CD4-positive, alpha-beta T cell treated with Interleukin-17A for 4 hours (primary cell): ENCODE measurements at places on chromosomes 2 and 18.

GRCh38 chr2:26337298-26337697, 8.6 kb upstream of the SELENOI start:
- no peak for DNase-seq

GRCh38 chr2:202797944-202798343, 73.6 kb downstream of the ICA1L start:
- DNase-seq = no peak

- no peak for DNase-seq
These were observed 93.8 kb upstream of the LDAH start for GRCh38 chr2:20916604-20917286.

DNA sequence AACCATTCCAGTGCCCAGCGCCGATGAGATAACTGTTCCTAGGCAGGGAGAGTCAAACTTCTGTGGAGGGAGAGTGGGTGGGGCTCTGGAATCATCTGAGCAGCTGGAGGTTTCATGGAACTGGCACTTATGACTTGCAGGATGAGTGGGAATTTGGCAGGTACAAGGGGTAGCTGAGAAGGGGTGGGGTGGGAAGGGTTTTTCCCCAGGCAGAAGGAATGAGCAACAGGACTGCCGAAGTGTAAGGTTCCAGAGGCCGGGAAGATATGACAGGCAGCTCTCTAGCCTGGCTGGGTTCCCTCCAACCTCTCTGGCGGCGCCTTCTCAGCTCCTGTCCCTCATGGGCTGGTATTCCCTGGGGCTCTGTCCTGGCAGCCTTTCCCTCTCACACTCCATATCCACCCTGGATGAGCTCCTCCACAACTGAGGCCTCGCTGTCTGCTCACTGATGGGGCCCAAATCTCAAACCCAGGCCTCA, 2.5 kb upstream of the TET3 start:
- DNase-seq = no peak

DNA sequence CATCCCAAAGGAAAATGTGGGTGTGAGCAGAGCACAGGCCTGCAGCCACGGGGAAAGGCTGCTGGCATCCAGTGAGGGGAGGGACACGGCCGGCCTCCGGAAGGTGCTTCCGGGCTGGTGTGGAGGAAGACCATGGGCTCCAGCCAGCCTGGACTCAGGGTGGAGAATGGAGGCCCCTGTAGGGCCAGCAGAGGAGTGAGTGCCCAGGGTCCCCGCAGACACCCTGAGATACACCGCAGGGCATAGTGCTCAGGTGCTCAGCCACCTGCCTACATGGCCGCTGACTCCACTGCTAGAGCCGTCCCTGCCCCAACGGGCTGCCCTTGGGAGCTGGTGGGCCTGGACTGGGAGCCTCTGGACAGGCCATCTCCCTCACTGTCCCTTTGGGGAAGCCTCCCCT, 28.5 kb upstream of the SNTG2 start:
- DNase-seq = no peak

DNA sequence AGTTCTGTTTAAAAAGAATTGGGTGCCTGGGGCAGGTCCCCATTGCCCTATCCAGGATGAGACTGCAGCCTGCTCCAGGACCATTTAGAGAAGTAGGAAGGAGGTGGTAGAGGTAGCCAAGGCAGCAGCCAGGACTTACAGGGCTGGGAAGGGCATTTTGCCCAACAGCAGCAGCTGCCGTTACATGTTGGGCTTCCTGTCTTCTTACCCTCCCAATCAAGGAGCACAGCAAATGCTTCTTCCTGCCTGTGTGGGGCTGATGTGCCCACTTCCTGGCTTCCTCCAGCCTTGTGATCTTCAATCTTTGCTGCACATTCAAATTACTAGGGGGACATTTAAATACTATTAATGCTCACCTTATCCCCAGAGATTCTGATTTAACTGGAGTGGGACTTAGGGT, 112.0 kb downstream of the QPCT start:
- peak; percentile 68 for DNase-seq

DNA sequence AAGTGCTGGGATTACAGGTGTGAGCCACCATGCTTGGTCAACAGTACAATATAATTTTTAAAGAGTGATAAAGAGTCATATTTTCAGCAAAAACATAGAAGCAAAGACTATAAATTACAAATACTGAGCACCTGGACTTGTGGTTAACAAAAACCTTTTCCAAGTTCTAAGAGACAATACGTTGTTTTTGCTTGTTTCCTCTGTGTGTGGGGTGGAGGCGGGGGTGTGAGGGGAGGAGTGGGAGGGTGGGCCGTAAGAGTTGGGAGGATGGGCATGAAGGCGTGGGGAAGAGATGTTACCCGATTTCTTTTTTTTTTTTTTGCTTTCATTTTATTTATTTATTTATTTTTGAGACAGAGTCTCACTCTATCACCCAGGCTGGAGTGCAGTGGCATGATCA, 78.0 kb upstream of the WIPF1 start:
- peak; percentile 56 for DNase-seq

DNA sequence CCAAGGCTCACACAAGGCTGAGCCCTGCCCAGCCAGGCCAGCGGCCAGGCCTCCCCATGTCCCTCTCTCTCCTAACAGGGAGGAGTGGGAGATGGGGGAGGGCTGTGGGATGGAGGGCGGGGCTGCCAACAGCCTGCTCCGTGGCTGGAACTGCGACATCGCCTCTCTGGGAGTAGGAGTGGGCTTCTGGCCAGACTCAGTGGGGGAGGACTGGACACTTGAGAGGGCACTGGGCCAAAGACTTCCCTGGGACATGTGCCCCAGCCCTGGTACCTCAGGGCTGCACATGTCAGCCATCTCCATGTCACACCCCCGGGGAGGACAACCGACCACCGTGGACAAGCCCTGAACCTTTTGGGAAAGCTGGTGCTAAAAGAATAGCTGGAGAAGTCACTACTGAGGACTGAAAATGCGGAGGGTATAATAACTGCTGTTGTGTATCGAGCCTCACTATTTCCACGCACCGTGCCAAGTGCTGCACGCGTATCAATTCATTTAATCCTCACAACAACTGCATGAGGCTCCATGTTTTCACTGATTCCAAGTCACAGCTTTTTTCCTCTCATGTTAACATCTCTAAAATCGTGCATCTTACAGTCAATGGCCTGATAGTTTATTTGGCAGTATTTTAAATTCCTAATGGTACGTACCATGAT, 127.3 kb downstream of the MSH2 start:
- no peak for DNase-seq

GRCh38 chr2:40317046-40317445, 134.8 kb downstream of the SLC8A1 start:
- no peak for DNase-seq

DNA sequence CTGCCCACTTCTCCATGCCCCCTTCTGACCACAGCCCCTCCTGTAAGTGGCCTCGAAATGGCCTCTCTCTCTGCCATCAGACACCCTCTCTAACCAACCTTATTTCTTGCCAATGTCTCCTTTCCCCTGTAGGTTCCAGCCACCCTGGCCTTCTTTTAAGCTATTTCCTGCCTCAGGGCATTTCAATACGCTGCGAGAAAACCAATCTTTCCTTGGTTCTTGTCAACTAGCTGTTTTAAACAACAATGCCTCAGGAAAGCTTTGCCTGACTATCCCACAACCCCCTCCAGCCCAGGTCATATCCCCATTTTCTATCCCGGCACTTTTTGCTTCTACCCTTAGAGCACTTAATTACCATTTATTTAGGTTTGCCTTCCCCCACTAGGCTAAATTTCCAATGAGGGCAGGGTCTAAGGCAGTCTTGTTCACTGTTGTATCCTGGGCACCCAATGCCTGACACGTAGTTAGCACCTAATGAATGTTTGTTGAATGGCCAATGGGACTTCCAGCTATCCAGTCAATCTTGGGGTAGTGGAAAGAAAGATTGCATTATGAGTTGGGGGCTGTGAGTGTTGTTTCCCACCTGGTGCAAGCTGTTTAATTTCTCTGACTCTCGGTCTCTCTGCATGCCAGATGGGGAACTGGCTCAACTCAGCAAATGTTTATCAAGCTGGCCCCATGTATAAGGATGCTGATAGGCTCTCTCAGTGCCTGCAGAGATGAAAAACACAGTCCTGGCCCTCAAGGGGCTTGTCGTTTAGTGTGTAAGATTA, 291.2 kb downstream of the SRBD1 start:
- no peak for DNase-seq

GRCh38 chr2:177235855-177236437, 23.4 kb downstream of the HNRNPA3 start:
- no peak for DNase-seq

- DNase-seq = no peak
These were observed 29.9 kb downstream of the CHCHD5 start for GRCh38 chr2:112614201-112614840.

DNA sequence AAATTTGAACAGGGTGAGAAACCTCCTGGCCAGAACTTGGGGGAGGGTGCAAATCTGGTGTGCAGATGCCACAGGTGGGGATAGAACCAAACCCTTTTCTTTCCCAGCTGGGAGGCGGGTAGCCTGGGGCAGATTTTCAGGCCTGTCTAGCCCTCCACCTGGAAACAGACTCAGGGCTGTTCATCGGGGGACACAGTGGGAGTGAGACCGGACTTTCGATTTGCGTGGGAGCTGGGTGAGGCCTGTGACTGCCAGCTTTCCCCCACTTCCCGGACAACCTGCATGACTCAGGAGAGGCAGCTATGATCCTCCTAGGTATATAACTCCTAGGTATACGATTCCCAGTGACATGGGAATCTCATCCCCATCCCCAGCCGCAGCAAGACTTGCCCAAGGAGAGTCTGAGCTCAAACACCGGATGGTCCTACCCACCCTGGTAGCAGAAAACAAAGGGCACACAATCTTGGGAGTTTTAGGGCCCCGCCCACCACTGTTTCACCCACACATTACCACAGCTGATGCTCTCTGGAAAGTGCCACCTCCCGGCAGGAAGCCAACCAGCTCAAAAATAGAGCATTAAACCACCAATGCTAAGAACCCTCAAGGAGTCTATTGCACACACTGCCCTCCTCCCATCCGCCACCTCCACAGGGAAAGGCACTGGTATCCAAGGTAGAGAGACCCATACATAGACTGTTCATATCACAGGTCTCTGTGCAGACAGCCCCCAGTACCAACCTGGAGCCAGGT, 92.5 kb downstream of the BARD1 start:
- no peak for DNase-seq

- no peak for DNase-seq
These were observed 138.3 kb upstream of the SMAD7 start for GRCh38 chr18:49089049-49089448.

GRCh38 chr2:177553176-177553884, 160.8 kb downstream of the AGPS start:
- no peak for DNase-seq

- no peak for DNase-seq
These were observed 1612.6 kb upstream of the CELF4 start for GRCh38 chr18:39178166-39178565.

GRCh38 chr2:133365117-133365516, 203.1 kb downstream of the NCKAP5 start:
- DNase-seq = no peak

DNA sequence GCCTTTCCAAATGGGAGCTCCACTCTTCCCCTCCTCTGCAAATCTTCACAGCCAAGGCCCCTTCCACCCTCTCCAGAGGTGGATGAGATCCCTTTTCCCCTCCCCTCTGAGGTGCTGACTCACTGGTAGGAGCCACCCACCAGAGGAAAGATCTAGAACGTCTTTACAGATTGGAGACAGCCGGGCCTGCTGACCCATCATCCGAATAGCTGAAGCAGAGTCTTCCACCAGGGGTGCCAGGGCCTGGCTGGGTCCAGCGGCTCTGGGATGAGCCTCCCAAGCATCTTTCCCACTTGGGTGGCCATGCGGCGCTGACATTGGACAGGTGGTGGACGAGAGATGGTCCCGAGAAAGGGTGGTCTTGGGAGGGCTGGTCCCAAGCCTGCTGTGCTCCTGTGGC, 9.0 kb downstream of the ERFE start:
- no peak for DNase-seq

GRCh38 chr2:238097988-238098871, 1.9 kb upstream of the ESPNL start:
- peak; percentile 21 for DNase-seq

- DNase-seq = no peak
These were observed 2.1 kb downstream of the SERPINB10 start for GRCh38 chr18:63909870-63910269.

- DNase-seq = peak; percentile 84
These were observed 55.9 kb upstream of the CTLA4 start for GRCh38 chr2:203811491-203812221.

DNA sequence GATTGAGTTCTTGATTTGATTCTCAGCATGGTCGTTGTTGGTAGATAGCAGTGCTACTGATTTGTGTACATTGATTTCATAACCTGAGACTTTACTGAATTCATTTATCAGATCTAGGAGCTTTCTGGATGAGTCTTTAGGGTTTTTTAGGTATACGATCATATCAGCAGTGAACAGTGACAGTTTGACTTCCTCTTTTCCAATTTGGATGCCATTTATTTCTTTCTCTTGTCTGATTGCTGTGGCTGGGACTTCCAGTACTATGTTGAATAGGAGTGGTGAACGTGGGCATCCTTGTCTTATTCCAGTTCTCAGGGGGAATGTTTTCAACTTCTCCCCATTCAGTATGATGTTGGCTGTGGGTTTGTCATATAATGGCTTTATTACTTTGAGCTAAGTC, 27.9 kb upstream of the CXCR2 start:
- DNase-seq = no peak

DNA sequence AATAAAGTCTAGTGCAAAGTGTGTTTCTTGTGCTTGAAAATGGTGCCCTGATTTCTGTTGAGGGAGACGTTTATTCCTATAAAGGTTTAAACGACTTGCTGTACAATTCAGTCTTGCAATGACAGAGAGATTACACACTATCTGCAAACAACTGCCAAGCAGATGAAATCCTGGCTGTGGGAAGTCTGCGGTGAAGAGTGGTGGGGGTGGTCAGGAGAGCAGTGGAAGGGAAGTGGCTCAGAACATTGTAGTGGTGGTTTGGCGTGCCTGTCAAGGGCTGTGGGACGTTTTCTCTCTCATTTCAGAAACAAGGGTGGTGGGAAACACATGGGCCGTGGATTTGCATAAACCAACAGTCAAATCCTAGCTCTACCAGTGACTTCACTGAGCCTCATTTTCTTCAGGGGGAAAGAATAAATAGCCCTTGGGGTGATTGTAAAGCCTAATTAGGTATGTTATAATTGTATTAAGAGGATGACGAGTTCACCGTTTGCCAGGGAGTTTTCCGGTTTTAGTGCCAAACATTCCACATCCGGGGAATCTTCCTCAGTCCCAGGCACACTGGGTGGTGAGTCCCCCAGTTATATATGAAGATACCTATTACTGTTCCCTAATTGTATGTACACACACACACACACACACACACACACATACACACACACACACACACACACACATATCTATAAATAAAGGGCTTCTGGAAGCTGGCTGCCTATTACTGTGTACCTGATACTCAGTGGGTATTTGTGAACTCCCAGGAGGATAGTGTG, 115.0 kb downstream of the SPTBN1 start:
- DNase-seq = peak; percentile 77

- DNase-seq = no peak
These were observed 25.9 kb upstream of the RESP18 start for GRCh38 chr2:219358170-219359075.
